ENCODE measurements at places on chromosomes 7 and 10.

GRCh38 chr7:40570223-40570622 lies 435.4 kb downstream of the SUGCT start:
- DNase-seq: no peak

DNA sequence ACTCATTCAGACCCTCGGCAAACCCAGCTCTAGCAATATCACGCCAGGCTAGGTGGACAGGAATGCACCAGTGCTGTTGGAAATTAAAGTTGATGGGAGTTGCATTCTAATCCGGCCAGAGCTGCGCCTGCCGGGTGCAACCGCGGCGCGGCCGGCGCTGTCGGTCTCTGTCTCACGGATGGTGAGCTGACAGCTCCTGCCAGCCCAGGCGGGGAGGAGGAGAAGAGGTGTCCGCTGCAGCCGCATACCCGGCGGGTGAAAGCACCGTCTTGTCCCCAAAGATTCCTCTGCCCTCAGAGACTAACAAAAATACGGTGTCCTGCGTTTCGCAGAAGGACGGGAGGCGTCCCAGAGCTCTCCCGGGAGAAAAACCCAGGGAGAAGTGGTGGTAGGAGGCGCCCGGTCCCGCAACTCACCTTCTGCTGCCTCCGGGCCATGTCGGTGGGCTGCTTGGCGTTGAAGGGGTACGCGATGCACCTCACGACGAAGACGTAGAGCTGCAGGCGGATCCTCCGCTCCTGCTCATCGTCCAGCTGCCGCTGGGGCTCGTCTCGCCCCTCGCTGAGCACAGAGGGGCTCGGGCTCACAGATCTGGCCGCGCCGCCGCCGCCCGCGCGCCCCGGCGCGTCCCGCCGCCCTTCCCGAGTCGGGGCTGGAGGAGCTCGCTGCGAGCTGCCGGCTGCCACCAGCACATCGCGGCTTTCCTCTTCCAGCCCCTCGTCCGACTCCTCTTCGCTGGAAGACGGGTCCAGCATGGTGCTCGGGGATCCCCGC lies 490 bp downstream of the CADPS2 start:
- no peak for DNase-seq

- no peak for DNase-seq
These were observed 128.7 kb downstream of the COBL start for GRCh38 chr7:51187941-51188340.

- no peak for DNase-seq
These were observed 668.6 kb downstream of the NRG3 start for GRCh38 chr10:82543631-82544030.

DNA sequence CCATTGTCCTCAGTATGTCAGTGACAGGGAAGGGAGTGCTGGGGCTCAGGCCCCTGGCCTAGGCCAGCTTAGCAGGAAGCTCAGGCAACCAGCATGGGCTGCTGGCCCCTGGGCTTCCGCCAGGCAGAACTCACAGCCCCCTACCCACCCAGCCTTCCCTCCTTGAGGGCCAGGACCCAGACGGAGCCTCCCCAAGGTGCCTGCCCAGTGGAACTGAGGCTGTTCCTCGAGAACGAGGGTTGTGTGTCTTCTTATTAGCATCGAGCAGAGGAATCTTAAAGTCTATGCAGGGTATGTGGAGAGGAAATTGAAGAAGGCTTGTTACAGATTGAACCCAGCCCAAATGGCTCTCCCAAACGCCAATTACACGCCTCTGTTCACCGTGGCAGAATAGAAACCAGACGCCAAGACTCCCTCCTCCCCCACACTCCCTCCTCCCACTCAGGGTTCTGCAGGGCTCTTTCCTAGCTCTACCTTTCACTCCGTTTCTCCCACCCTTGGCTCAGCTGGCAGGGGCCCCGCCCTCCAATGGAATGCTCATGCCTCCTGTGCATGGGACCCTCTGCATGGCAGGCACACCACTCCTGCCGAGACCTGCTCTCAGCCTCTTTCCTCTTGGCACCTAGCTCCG lies 134.4 kb downstream of the ZMIZ1 start:
- DNase-seq: no peak

- no peak for DNase-seq
These were observed 18.4 kb downstream of the NKX2-3 start for GRCh38 chr10:99551158-99551557.

- peak; percentile 54 for DNase-seq
These were observed 11.4 kb downstream of the ATG9B start for GRCh38 chr7:151012911-151013347.

- DNase-seq: no peak
These were observed 24.8 kb upstream of the TECTB start for GRCh38 chr10:112258407-112258806.

GRCh38 chr10:451021-451471 lies 238.4 kb downstream of the DIP2C start:
- DNase-seq: peak; percentile 62
